Pancreas (tissue), 10 donors: ENCODE measurements at places on chromosomes 16 and 17. TPM values are rescaled to one million over a fixed set of nuclear protein-coding genes. Genes with fewer than 3 reads are reported as not detected.

The PRAC1 gene
- polyA plus RNA-seq, result not detected

The IKZF3 gene
- polyA plus RNA-seq, result 0.12 TPM

The TEKT3 gene
- polyA plus RNA-seq, result 1.5 TPM

The PAM16 gene
- 106 TPM for polyA plus RNA-seq

The HSD17B2 gene
- polyA plus RNA-seq, result 34.4 TPM

The LGALS9B gene
- polyA plus RNA-seq, result not detected

The MYH8 gene
- polyA plus RNA-seq, result not detected

The HCRT gene
- polyA plus RNA-seq, result not detected

The KRT36 gene
- polyA plus RNA-seq, result not detected

The SLC12A3 gene
- polyA plus RNA-seq, result 0.04 TPM

The SUPT6H gene
- polyA plus RNA-seq, result 49.0 TPM

The BCO1 gene
- not detected for polyA plus RNA-seq

The PYY gene
- 0.66 TPM for polyA plus RNA-seq

The TSPOAP1 gene
- 90.2 TPM for polyA plus RNA-seq

The CACNA1G gene
- 0.11 TPM for polyA plus RNA-seq

The STRADA gene
- polyA plus RNA-seq, result 18.3 TPM

The C16orf96 gene
- polyA plus RNA-seq, result 0.31 TPM

The KREMEN2 gene
- 0.27 TPM for polyA plus RNA-seq

The USP6 gene
- polyA plus RNA-seq, result 0.09 TPM

The HIC1 gene
- 3.7 TPM for polyA plus RNA-seq

The EVPLL gene
- polyA plus RNA-seq, result not detected

The ALDH3A1 gene
- polyA plus RNA-seq, result 0.34 TPM

The ATP2A1 gene
- 0.49 TPM for polyA plus RNA-seq
